ENCODE measurements at places on chromosomes 6 and 20.

DNA sequence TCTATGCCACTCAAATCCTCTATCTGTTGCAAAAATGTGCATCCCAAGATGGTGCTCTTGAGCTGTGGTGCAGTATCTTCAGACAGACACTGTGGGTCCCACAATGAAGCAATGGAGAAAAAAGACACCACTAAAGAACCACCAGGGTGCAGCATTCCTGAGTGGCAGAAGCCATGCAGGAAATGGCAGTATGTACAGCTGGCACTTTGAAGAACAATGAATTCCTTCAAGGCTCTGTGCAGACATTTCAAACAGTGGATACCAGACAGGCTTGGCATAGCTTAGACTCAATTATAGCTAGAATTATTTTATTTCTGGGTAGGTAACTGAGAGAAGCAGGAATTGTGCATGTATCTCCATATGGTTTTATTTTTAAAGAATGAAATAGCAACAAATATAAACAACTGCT is 24.0 kb upstream of the HDAC2 start:
- DNase-seq: no peak

- DNase-seq: no peak
Observed at GRCh38 chr6:72350296-72350881, 271.5 kb upstream of the KCNQ5 start.

- DNase-seq: no peak
Observed at GRCh38 chr20:46994341-46994740, 99.7 kb downstream of the EYA2 start.

DNA sequence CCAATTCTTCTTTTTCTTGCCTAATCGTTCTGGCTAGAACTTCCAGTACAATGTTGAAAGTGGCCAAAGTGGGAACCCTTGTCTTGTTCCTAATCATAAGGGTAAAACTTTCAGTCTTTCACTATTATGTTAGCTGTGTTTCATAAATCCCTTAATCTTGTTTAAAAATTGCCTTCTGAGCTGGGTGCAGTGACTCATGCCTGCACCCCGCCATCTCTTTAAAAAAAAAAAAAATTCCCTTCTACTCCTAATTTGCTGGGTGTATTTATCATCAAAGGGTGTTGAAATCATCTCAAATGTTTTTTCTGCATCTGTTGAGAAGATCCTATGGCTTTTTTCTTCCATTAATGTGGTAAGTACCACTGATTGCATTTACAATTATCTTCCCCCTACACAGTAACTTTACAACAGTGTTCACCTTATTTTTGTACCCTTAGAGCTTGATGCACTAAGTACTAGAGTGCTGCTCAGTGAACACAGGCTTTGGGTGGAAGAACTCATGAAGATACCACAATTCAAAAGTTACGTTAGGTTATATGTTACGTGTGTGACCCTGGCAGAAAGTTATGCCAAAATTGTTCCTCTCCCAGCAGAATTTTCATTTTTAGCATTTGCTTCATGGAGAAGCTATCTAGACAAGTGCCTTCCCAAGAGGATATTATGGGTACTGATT is 9.7 kb downstream of the SNRPB start:
- no peak for DNase-seq

GRCh38 chr6:28480253-28480932 is 35.2 kb downstream of the GPX6 start:
- no peak for DNase-seq

- DNase-seq: peak; percentile 96
Observed at GRCh38 chr20:38165089-38165965, at the start of gene TGM2. Gene TGM2, minus strand, starts transcription at chr20:38165270. Its CDS starts 72 bp downstream, at chr20:38165198.

DNA sequence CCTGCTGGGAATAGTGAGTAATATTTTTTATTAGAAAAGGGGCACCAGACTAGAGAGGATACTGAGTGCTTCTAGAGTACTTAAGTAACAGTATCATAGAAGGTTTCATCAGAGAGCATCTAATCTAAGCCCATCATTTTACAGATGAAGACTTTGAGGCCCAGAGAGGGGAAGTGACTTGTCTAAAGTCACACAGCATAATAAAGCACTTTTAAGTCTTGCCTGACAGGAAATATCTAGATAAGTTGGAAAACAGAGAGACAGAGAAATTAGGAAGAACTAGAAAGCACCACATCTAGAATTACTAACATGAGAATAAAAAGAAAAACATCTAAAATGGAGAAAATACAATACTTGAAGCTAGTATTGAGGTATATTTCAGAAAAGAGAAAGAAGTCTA is 6.0 kb downstream of the HLA-DMA start:
- no peak for DNase-seq

- peak; percentile 59 for DNase-seq
Observed at GRCh38 chr6:36386495-36387439, 702 bp downstream of the ETV7 start.

- peak; percentile 96 for DNase-seq
Observed at GRCh38 chr6:157323255-157323965, at the start of gene TMEM242. Gene TMEM242, minus strand, starts transcription at chr6:157323519. Its CDS starts 20 bp downstream, at chr6:157323499.

DNA sequence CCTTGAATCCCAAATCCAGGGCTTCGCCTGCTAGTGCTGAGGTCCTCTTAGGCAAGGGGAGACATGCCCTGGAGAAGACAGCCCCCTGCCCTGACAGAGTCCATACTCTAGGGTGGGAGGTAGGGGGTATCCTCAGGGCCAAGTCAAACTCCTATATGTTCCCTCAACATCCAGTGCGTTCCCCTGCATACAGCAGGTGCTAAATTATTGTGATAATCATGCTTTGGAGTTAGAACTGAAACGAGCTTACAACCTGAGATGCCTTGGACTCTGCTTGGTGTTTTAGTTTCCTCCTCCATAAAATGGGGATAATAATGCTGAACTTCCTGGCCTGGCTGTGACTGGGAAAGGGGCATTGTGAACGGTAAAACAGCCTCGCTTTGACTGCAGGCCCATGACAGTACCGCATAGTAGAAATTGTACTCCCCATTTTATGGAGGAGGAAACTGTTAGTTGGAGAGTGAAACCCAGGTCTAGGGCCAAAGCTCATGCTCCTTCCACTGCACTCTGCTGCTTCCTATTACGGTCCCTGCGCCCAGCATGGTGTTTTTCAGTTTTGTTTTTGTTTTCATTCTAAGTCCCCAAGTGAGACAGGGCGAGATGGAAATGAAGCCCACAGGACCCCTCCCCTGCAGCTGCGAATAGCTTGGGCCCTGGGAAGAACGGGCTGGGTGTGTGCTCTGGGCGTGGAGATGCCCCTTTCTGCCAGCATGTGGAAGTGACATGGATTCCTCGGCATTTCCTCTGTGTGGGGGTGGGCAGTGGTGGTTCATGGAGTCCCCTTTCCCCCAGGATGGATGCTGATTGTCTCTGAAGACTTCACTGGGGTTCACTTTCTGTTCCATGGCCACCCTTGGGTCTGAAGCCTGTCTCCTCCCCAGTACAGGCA is 162.5 kb downstream of the VEGFA start:
- peak; percentile 1 for DNase-seq

DNA sequence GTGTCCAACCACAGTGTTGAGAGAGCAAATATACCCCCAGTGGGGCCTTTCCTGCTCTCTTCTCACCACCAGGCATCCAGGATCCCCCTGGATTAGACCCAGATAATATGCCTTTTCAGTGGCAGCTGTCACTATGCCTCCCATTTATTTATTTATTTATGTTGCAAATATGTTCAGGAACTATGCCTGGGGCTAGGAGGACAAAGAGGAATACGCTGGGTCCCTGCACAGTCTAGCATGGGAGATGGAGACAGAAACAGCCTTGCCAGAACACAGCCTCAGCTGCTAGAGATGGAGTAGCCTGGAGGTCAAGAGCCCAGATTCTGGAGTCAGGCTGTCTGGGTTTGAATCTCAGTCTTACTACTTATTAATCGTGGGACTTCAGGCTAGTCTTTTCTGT is 74.6 kb upstream of the LRFN2 start:
- no peak for DNase-seq

- no peak for DNase-seq
Observed at GRCh38 chr6:62217866-62218265, 68.2 kb downstream of the KHDRBS2 start.

GRCh38 chr20:38109591-38110524 is 55.2 kb downstream of the TGM2 start:
- peak; percentile 91 for DNase-seq

DNA sequence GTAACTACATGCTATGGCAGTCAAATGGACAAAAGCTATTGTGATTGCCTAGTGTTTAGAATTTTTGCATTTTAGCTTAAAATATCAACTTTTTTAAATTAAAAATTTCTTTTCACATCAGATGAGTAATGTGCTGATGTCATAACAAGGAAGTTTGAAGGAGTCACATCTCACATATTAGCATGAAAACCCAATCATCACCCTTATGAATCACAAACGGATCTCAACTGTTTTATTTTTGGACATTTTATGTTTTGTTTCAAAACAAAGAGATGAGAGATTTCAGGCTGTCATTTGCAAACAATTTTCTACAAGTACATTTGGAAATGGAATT is 53.6 kb upstream of the TRERF1 start:
- no peak for DNase-seq

DNA sequence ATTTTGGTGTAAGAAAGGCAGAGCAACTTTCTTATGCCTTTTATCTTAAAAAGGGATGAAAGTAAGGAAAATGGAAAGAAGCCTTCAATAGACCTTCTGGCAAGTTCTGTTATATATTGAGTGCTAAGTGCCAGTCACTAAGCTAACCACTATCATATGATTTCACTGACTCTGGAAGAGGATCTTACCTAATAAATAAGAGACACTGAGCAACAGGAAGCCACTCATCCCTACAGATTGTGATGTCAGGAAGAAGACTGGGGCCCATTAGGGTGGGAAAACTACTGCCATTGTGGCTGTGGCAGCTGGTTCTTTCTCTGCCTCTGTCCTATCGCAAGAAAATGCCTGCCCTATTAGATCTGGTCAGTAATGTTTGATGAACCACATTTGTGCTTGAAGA is 89.6 kb downstream of the AIG1 start:
- DNase-seq: no peak

DNA sequence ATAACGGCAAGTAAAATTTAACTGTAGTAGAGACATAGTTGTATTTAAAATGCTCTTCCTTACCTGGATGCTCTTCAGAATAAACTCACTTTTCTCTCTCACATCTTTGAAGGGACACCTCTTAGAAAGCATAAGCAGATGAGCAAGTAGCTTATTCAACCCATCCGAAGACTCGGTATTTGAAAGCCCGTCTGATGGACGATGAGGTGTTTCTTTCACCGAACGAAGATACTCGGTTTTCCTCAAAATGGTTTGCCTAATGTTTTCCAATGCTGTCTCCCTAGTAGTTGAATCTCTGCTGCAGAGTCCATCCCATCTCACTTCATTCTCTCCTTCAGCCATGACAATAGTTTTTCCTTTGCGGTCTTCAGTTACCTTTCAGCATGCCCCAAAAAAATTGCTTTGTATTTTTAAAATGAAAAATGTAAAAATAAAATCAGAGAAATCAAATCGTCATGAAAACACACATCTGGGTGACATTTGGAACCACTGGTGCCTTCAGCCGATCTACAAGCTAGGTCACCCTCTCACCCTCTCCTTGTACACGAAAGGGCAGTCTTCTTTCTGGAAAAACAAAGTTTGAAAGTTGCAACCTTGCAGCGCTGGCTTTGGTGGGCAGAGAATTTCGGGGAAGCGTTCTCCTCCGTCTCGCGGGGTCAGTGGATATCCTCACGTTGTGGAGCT is 772 bp downstream of the SESN1 start:
- no peak for DNase-seq

- no peak for DNase-seq
Observed at GRCh38 chr6:4584801-4585200, 191.4 kb upstream of the CDYL start.

DNA sequence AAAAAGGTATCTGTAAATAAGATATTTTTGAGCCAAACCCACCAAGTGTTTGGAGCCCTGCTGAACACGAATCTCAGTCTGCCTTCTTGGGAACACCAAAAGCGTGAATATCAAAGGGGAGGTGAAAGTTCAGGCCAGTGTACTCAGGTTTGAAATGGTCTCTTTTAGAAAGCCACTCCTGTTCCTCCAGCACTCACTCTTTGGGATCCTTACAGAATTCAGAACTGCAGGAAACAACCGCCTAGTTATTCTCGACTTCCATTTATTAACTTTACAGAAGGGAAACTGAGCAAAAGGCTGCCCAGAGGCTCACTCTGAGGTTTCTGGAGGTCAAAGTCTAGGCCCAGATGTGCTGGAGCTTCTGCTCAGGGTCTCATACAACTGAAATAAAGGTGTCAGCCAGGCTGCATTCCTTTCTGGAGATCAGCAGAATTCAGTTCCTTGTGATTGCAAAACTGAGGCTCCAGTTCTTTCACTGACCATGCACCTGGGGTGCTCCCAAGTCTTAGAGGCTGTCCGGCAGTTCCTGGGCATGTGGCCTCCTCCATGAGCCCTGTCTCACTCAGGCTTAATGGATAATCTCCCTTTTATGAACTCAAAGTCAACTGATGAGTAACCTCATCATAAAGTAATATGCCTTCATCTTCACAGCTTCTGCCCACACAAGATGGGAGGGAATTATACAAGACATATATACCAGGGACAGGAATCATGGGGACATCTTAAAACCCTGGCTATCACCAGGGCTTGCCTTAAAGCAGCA is 65.5 kb upstream of the TNFAIP3 start:
- DNase-seq: no peak

DNA sequence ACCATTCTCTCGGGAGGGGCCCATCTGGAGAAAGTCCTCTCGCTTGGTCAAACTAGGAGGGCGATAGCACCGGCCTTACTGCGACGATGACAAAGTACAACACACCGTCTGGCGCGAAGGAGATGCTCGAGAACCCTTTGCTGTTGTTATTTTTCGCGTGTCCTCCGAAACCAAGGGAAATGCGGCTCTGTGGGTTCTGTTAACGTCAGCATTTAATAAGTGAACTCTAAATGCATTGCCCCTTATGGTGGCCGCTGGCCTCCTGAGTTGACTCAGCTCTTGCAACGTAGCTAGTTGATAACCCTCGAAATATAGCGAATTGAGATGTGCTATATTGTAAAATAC is 577 bp upstream of the SCAND1 start:
- no peak for DNase-seq

GRCh38 chr6:144413418-144413817 is 128.3 kb downstream of the UTRN start:
- no peak for DNase-seq

DNA sequence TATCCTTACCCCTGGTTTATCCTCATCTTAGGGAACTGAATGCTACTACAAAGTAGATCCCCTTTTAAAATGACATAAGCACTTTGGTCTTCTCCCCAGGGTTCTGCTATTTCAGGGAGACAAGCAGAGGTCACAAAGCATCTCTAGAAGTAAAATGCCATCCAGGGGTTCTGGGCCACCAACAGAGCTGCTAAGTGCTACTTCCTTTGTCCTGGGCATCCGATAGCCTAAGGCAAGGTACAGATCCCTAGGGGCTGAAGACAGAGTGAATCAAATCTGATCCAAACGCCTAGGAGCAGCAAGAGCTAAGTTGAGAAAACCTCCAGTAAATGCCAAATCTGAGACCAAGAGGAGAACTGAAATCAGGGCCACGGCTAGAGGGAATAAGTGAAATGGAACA is 161.2 kb downstream of the PTPRT start:
- DNase-seq: no peak

DNA sequence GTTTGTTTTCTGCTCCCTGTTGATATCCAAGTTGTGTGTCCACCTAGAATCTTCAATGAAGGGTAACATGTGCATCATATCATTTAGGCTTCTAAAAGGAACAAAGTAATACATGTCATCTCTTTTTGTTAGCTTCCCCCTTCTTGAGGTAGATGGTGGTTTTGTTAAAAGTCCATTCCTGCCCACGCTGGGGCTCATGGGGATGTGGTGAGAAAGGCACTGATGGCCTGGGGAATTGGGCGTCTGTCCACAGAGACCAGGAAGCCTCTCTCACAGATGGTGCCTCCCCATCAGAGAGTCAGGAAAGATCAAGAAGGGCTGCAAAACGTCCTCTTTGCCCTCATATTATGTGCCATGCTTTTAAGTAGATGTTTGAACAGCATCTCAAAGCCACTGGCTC is 32.5 kb downstream of the GNAS start:
- DNase-seq: no peak

GRCh38 chr6:170165085-170165470 is 125.8 kb downstream of the DLL1 start:
- DNase-seq: peak; percentile 90
